ENCODE measurements at places on chromosomes 4 and X.
A peak's percentile ranks its signal among the peaks of the same experiment; 100 is the strongest.

DNA sequence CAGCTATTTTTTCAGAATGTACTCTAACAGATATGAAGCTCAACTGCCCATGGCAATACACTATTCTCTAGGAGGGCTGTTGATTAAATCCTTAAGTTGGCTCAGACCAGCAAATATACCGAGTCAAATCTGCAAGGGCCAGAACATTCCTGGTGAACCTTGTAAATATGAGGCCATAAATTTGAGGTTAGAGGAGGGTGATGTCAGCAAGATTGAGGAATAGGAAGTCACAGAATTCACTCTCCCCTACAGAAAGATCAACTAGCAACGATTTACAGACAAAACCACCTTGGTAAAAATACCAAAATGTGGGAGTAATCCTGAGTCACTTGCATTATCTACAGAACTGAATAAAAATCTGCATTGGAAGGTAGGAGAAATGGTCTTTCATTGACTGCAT is 399.3 kb downstream of the GPM6A start:
- no peak for DNase-seq

DNA sequence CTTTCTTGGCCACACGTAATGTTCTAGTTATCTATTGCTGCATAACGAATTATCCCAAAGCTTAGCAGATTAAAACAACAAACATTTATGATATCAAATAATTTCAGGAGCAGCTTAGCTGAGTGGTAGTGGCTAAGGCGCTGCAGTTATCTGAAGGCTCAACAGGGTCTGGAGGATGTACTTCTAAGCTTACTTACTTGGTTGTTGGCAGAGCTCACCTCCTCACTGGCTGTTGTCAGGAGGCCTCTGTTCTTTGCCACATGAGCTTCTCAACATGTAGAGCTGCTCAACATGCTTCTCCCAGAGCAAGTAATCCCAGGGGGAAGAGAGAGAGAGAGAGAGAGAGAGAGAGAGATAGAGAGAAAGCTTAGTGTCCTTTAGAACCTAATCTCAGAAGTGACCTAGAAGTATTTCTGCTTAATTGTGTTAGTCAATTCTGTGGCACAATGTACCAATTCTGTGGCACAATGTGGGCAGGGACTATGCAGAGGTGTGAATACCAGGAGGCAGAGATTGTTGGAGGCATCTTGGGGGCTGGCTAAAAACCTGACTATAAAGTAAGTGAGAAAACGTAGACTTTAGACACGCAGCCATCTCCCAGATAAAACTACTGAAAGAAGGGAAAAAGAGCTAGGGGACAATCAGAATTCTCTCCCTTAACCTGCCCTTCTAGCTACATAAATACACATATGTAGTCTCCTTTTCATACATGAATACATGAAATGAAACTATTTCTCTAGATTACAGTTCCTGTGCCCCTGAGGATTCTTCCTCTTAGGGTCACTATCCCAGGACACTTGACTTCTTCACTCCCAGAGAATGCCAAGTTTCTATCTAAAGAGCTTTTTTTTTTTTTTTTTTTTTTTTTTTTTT is 40.2 kb downstream of the HOPX start:
- no peak for DNase-seq

- no peak for DNase-seq
Observed at GRCh38 chr4:169617306-169617705, 3.1 kb upstream of the CLCN3 start.

DNA sequence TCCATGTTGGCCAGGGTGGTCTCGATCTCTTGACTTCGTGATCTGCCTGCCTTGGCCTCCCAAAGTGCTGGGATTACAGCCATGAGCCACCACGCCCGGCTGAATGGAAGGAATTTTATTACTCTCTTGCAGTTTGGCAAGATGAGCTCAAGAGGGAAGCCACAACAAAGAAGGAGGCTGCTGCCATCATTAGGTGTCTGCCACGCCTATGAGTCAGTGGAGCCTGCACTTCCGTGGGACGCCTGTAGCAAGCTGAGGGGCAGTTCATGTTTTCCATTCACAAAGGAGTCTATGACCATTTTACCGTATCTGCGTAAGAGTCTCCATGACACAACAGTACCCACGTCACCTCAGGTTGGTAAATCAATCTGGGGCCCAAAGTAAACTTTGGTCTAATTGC is 51.2 kb upstream of the CHRNA9 start:
- peak; percentile 83 for DNase-seq

DNA sequence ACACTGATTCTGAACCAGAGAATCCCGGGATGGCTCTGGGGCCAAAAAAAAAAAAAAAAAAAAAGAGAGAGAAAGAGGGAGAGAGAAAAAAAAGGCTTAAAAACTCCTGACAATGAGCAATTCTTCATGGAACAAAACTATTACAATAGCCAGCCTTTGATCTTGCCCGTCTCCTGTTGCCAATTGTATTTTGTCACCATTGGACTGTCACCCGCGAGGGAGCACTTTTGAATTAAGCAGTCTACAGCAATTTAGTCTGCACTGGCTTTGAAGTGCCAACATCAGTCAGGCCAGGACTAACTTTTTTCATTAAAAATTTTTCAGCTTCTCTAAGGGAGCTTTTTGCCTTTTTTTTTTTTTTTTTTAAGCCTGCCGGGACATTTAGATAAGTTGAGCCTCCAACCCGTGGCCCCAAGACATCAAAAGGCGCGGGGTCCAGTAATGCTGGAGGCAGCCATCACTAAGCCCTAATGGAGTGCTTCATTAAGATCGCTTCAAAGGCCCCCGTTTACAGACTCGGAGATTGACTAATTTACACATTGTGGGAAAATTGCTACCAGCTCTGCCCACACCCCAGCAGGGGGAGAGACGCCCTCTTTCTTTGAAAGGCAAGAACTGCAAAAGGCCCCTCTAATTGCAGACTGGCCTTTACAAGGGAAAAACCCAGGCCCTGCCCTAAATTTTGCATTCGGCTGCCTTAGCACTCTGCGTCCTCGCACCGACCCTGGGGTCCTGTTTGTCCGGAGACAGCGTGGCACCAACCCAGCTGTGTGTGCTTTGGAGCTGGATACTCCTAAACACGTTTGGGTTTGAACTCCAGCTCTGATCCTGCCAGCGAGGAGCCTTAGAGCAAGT is 98.1 kb upstream of the MSX1 start:
- DNase-seq: no peak

- DNase-seq: no peak
Observed at GRCh38 chrX:10759141-10759799, 138.9 kb upstream of the MID1 start.

DNA sequence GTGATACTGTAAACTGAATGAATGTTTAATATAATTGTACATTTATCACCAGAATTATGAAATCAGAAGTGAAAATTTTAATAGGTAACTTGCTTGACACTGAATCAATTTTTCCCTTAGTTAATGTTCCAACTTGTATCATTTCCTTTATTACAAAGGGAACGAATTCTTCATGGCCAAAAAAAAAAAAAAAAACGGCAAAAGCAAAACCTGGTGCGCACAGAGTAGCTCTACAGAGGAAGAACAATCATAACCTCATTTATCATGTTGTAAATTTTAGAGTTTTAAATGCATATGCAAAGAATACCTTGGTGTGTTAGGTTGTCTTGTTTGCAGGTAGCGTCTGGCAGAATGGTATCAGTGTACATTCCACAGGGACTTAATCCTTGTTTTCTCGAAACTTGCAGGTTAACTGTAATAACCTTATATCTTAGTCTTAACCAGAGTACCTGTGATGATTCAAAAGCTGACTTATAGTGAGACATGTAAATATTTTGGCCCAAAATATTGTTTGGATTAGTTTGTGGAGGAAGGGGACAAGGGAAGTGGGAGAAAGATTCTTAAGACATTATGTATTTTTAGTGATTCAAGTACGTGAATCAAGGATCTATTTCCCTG is 70.0 kb downstream of the NPNT start:
- DNase-seq: no peak

Data from activated naive CD4-positive, alpha-beta T cell treated with anti-CD3 and anti-CD28 coated beads, Interleukin-2, amount 50 U/mL, for 16 hours (primary cell).